T-helper 17 cell (primary cell): ENCODE measurements at places on chromosomes 12 and 14.

DNA sequence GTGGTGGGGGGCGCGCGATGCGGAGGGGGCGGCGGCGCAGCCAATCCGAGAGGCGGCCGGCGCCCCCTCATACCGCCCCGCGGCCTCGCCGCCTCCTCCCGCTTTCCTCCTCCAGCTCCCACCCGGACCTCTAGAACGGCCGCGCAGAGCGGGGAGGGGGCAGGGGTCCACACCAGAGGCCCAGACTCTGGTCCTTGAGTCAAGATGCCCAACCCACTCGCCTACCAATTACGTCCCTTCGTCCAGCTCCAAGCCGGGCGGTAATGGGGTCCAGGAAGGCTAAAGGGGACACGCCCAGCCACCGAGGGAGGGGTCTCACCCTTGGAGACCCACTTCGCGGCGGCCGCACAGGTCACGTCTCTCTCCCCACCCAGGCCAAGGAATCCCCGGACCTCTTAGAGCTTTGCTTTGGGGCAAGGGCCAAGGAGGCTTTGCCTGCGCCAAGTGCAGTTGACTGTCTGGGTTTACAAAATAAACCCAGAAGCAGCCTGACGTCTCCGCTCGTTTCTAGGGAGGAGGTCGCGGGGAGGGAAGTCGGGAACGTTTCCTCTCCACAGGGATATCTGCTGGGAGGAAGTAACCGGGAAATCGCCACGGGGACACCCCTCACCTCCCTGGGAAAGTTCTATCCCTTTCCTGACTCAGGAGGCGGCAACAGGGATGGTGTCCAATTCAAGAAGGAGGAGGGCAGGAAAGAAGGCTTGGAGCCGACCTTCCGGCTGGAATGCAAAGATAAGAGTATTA is 394 bp upstream of the AMIGO2 start:
- peaks cover 13% of the 10 kb centered on the region for H3K36me3 ChIP-seq
- no peaks in the 10 kb centered on the region for H3K27me3 ChIP-seq
- peak overlapping the region; percentile 98 for H3K4me3 ChIP-seq
- H3K27ac ChIP-seq: peak overlapping the region; percentile 99
- DNase-seq: peak; percentile 17

- H3K27me3 ChIP-seq: no peaks in the 10 kb centered on the region
- H3K36me3 ChIP-seq: no peaks in the 10 kb centered on the region
- H3K27ac ChIP-seq: peak overlapping the region; percentile 54
- no peak overlapping the region for H3K4me3 ChIP-seq
These were observed 79.7 kb upstream of the RAP1B start for GRCh38 chr12:68530965-68531364.

GRCh38 chr14:59482541-59483331 is 1.5 kb downstream of the L3HYPDH start:
- no peaks in the 10 kb centered on the region for H3K27me3 ChIP-seq
- peak overlapping the region; percentile 87 for H3K27ac ChIP-seq
- H3K4me3 ChIP-seq: peak overlapping the region; percentile 92
- DNase-seq: no peak

DNA sequence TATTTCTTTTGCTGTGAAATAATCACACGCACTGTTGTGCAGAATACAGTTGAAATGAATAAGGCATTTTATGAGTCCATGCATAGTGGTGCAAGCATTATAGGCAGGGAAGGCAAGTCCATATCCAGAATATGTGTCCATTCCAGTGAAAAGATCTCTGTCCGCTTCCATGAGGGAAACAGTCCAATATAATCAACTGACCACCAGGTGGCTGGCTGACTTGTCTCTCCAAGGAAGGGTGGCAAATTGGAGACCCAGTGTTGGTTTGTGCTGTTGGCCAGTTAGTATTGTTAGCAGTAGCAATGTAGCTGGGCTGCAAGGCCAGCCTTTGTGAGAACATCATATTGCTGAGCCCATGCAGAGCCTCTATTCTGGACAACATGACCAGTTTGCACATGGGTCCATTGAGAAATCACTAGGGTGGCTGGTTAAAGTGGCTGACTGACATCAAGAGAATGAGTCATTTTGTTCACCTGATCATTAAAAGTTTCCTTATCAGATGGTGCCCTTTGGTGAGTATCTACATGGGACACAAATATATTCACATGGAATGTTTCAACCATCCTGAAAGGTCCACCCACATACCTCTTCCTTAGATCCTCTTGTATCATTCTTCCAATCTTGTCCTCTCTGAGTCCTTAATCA is 17.3 kb upstream of the YAF2 start:
- H3K27me3 ChIP-seq: no peaks in the 10 kb centered on the region
- peaks cover 2% of the 10 kb centered on the region for H3K4me1 ChIP-seq
- no peak overlapping the region for H3K27ac ChIP-seq
- no peak for DNase-seq

GRCh38 chr12:47242426-47242825 is 162.7 kb upstream of the AMIGO2 start:
- no peaks in the 10 kb centered on the region for H3K36me3 ChIP-seq
- H3K4me1 ChIP-seq: peaks cover 14% of the 10 kb centered on the region
- no peak overlapping the region for H3K27ac ChIP-seq
- no peak overlapping the region for H3K4me3 ChIP-seq

GRCh38 chr12:95605875-95606274 is 54.6 kb upstream of the USP44 start:
- H3K27me3 ChIP-seq: peaks cover 43% of the 10 kb centered on the region
- H3K4me3 ChIP-seq: no peak overlapping the region
- no peak overlapping the region for H3K27ac ChIP-seq
- no peak for DNase-seq

GRCh38 chr12:22656831-22657230 is 31.9 kb downstream of the ETNK1 start:
- peaks cover 26% of the 10 kb centered on the region for H3K4me1 ChIP-seq
- DNase-seq: no peak
- no peaks in the 10 kb centered on the region for H3K27me3 ChIP-seq
- H3K4me3 ChIP-seq: no peak overlapping the region

- no peaks in the 10 kb centered on the region for H3K4me1 ChIP-seq
- H3K4me3 ChIP-seq: no peak overlapping the region
- H3K27me3 ChIP-seq: peaks cover 13% of the 10 kb centered on the region
- DNase-seq: no peak
- H3K36me3 ChIP-seq: peaks cover 3% of the 10 kb centered on the region
These were observed 17.6 kb upstream of the PEX5 start for GRCh38 chr12:7171854-7172253.
